Sciatic nerve (tissue), 2 donors: ENCODE measurements at places on chromosomes 7 and 10. TPM values are rescaled to one million over a fixed set of nuclear protein-coding genes. Genes with fewer than 3 reads are reported as not detected.

The MYL10 gene
- not detected for total RNA-seq

The SFRP4 gene
- total RNA-seq: 261 TPM

The FLNC gene
- total RNA-seq: 11.7 TPM

The CFAP69 gene
- total RNA-seq: 36.1 TPM

The OR9A2 gene
- 0.71 TPM for total RNA-seq
